EH (cell line): ENCODE measurements at places on chromosomes 13 and 19.
A peak's percentile ranks its signal among the peaks of the same experiment; 100 is the strongest.

DNA sequence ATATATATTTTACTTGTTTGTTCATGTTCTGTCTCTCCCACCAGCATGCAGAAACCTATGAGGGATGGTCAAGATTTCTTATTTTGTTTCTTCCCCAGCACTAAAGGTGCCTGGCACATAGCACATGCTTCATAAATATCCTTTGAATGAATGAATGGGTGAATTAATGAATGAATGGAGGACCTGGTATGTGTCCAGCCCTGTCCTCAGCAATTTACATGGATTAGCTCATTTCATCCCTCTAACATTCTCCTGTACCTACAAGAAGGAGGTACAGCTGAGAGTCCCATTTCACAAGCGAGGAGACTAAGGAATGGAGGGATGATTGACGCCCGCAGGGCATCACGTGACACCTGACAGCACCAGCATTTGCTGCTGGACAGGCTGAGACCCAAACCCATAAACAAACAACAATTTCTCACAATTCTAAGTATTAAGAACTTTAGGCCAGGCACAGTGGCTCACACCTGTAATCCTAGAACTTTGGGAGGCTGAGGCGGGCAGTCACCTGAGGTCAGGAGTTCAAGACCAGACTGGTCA is 6.8 kb upstream of the BCAT2 start:
- no peak for DNase-seq

GRCh38 chr13:49669735-49670309 is 21.5 kb downstream of the EBPL start:
- peak; percentile 78 for DNase-seq

DNA sequence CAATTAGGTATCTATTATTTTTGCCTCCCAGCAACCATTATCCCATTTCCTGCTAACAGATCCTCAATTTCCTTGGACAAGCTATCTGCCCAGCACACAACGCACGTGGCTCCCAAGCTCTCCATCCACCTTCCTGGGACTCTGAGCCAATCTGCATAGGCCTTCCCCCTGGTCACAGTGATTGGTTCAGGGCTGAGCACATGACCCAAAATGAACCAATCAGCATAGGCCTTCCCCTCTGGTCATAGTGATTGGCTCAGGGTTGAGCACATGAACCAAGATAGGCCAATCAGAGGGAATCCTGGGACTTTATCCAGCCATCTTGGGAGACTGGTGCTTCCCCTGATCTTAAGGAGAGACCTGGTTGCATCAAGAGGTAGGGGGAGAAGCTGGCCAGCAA is 5.8 kb downstream of the CPAMD8 start:
- no peak for DNase-seq

DNA sequence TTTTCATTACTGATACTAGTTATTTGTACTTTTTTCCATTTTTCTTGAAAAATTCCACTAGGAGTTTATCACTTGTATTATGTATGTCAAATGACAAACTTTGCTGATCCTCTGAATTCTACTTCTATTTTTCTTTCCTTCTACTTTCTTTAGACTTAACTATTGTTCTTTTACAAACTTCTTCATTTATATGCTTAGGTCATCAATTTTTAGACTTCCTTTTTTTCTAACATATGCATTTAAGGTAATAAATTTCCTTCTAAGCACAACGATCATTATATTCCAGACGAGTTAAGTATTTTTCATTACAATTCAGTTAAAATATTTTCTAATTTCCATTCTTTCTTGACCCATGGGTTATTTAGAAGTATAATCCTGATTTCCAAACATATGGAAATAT is 240.8 kb downstream of the NHLRC3 start:
- DNase-seq: no peak

- DNase-seq: peak; percentile 19
Observed at GRCh38 chr13:111033172-111034130, 81.7 kb upstream of the ARHGEF7 start.

DNA sequence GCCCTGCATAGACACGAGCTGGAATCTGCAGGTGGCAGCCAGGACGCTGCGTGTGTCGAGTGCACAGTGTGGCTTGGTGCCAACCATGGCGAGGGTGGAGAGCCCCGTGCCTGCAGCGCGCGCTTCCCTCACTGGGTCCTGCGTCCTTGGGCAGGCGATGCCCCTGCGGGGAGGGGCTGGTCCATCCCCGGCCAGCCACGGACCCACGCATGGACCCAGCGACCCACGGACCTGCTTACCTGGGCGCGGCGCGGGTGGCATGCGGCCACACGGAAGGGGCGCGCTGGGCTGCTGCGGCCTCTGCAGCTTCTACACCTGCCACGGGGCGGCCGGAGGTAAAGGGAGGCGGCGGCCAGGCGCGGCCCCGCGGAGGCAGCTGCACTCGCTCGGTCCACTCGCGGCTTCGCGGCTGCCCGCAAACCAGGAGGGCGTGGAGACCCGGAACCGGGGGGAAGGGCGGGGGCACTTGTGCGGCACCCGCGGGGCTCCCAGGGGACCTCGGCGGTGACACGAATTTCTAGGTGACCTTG is 569 bp upstream of the MCF2L start:
- no peak for DNase-seq

DNA sequence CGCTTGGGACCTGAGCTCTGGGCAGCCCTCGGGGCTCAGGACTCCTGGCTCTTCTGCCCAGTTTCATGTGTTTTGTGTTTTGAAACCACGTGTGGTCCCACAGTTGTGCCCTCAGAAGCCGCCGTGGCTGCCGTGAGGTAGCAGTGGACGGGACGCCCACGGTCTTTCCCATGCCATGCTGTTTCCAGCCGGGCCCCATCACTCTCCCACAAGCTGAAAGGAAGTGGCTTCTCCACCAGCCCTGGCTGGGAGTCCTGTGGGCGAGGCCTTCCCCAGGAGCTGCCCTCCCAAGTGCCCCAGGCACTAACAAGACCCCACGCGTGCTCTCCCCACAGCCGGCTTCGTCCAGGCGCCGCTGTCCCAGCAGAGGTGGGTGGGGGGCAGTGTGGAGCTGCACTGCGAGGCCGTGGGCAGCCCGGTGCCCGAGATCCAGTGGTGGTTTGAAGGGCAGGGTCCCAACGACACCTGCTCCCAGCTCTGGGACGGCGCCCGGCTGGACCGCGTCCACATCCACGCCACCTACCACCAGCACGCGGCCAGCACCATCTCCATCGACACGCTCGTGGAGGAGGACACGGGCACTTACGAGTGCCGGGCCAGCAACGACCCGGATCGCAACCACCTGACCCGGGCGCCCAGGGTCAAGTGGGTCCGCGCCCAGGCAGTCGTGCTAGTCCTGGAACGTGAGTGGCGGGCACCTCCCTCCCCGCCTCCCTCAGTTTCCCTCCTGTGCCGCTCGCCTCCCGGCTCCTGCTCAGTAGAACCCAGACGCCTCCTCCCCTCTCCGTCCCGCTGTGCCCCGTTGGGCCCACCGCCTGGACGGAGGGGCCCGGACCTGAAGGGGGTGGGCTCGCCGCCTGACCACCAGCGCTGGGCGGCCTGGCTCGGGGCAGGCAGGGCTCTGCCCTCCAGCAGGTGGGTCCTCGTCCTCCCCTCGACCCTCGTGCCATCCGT is 5.3 kb downstream of the BSG start:
- no peak for DNase-seq

DNA sequence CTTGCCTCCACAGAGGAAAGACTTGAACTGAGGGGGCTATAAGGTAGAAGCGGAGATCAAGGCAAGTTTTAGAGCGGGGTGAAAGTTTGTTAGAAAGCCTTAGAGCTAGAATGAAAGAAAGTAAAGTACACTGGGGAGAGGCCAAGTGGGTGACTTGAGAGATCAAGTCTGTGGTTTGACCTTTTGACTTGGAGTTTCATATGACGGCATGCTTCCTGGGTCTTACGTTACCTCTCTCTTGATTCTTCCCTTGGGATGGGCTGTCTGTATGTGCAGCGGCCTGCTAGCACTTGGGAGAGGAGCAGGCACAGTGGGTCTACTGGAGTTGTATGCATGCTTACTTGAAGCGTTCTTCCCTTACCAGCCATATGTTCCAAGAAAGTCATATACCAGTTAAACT is 1768.5 kb downstream of the PCDH9 start:
- peak; percentile 20 for DNase-seq
